ENCODE measurements at places on chromosomes 16 and 17. TPM values are rescaled to one million over a fixed set of nuclear protein-coding genes. Genes with fewer than 3 reads are reported as not detected.

Gene GP1BA
- not detected for total RNA-seq

Gene C17orf50
- not detected for total RNA-seq

Gene FBXO47
- total RNA-seq, result not detected

Gene GRB7
- total RNA-seq, result 21.2 TPM

Gene C16orf89
- not detected for total RNA-seq

Gene RNF112
- not detected for total RNA-seq

Gene MYOCD
- total RNA-seq, result 2.1 TPM

Gene PRR35
- not detected for total RNA-seq

Gene KATNB1
- total RNA-seq, result 32.7 TPM

Gene GAST
- not detected for total RNA-seq

Gene NEUROD2
- not detected for total RNA-seq

Gene CYBA
- total RNA-seq, result 734 TPM
